SIG-M5 (cell line): ENCODE measurements at places on chromosomes 2 and 18.

DNA sequence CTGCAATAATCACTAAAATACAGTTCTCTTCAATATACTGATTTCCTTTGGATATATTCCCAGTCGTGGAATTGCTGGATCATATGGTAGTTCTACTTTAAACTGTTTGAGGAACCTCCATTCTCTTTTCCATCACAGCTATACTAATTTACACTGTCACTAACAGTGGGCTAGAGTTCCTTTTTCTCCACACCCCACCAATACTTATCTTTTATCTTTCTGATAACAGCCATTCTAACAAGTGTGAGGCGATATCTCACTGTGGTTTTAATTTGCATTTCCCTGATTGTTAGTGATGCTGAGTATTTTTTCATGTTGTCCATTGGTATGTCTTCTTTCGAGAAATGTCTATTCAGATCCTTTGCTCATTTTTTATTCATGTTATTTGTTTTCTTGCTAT, 68.4 kb downstream of the CERKL start:
- DNase-seq, result no peak

DNA sequence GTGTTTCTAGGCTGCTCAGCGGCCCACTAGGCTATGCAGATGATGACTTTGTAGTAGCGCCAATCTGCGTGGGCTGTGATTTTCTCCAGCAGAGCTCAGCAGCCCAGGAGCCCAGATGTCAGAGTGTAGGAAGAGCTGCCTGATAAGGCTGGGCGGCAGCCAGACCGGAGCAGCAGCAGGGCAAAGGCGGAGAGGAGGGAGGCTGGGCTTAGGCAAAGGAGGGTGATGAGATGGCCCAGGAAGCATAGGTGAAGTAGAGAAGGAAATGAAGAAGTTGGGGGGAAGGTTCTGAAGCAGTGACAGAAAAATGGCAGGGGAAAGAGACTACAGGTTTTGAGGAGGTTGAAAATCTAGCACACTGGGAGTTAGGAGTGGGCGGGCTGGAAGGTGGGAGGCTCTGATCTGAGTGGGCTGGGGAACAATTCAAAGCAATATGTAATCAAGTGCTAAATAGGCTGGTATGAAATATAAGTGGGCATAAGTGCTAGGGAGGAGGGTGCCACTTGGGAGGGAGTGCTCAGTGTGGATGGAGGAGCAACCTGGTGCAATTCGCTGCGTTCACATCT, 50.6 kb upstream of the STPG4 start:
- DNase-seq, result no peak

- no peak for DNase-seq
Measured at GRCh38 chr18:43265465-43265864, 11.8 kb downstream of the SYT4 start.

DNA sequence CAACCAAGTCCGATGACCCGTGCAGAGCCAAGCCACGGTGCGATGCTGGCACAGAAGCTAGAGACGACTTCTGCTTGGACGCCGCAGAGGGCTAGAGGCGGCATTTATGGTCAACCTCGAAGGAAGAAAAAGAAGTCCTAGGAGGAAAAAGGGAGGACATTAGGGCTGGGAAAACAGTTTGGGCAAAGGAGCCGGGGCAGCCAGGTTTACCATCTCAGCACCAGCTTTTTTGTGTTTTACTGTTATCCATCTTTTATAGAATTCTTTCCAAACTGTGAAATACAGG, 643 bp upstream of the DTNB start:
- no peak for DNase-seq

DNA sequence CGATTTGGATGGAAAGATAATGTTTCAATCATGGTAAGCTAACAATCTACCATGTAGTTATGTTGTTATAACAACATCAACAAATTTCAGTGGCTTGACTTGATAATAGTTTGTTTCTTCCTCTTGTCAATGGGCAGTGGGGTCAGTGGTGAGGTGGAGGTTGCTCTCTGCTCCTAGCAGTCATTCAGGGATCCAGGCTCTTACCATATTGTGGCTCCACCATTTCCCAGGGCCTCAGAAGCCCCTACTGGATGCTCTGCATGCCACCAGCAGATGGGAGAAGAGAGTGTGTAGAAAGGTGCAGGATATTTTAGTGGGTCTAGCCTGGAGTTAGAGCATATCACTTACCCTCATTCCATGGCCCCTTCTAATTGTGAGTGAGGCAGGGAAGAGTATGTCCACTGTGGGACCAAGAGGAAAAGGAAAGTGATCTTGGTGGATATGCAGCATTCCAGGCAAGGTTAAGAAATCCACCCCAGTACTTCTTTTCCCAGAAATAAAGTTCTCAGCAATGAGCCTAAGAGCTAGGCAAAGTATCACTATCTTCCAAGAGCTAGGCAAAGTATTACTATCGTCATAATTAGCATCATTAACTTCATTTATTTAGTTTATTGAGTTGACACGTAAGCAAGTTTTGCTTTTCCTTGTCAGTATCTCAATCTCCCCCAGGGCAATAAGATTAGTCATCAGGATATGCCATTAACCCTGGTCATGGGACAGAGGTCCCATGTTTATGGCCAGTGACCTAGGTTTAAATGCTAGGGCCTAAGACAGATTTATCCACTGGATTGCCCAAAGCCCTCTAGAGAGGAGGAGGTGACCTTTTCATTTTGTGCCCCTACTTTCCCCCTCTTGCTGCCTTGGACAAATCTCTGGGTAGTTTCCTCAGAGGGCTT, 4.2 kb upstream of the IWS1 start:
- DNase-seq, result no peak

GRCh38 chr18:50011813-50012435, 183.0 kb downstream of the MYO5B start:
- DNase-seq, result no peak

- DNase-seq, result no peak
Measured at GRCh38 chr2:210961249-210961648, 404.9 kb downstream of the CPS1 start.

- no peak for DNase-seq
Measured at GRCh38 chr2:210556329-210556980, at the start of gene CPS1. Gene CPS1, plus strand, starts transcription at chr2:210556599. Its CDS starts 135 bp downstream, at chr2:210556734.

GRCh38 chr2:71417300-71418202, 35.8 kb upstream of the DYSF start:
- no peak for DNase-seq

GRCh38 chr2:232883116-232883721, 13.2 kb downstream of the SNORC start:
- DNase-seq, result no peak

- DNase-seq, result no peak
Measured at GRCh38 chr2:197164141-197164754, 146.3 kb downstream of the ANKRD44 start.
